Neural progenitor cell (in vitro differentiated cells): ENCODE measurements at places on chromosomes 1 and 21. TPM values are rescaled to one million over a fixed set of nuclear protein-coding genes. Genes with fewer than 3 reads are reported as not detected.

DNA sequence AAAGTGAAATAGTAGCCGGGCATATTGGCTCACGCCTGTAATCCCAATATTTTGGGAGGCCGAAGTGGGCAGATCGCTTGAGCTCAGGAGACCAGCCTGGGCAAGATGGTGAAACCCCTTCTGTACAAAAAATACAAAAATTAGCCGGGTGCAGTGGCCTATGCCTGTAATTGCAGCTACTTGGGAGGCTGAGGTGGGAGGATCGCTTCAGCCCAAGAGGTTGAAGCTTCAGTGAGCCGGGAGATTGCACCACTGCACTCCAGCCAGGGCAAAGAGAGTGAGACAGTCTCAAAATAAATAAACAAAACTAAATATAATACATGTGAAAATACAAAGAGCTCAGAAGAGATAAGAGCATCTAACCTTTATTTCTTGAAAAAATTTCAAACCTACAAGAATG lies 2.3 kb upstream of the MSTO1 start:
- H3K27me3 ChIP-seq = no peaks in the 10 kb centered on the region
- no peak for DNase-seq
- H3K27ac ChIP-seq = no peak overlapping the region

DNA sequence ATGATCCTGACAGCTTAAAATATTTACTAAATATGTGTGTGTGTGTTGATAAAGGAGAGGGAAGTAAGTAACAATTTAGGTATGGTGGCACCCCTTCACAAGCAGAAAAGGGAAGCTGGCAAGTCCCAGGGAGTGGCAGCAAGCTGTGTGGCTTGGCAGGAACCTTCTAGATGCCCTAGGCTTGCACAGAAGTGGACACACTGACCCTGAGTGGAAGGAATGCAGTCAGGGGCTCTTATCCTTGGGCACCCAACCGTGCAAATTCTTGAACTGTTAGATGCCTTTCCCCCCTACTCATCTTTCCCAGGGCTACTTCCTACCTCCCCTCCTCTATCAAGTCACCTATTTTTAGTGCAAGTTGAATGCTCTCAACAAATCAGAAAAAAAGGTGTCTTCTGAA lies 18.9 kb downstream of the ACP6 start:
- no peaks in the 10 kb centered on the region for H3K4me1 ChIP-seq
- H3K4me3 ChIP-seq = no peak overlapping the region
- no peaks in the 10 kb centered on the region for H3K27me3 ChIP-seq
- no peak overlapping the region for H3K27ac ChIP-seq

- H3K36me3 ChIP-seq = no peaks in the 10 kb centered on the region
- no peaks in the 10 kb centered on the region for H3K4me1 ChIP-seq
- no peak overlapping the region for H3K27ac ChIP-seq
- DNase-seq = no peak
Observed at GRCh38 chr1:153372571-153372970, 2.9 kb downstream of the S100A12 start.

DNA sequence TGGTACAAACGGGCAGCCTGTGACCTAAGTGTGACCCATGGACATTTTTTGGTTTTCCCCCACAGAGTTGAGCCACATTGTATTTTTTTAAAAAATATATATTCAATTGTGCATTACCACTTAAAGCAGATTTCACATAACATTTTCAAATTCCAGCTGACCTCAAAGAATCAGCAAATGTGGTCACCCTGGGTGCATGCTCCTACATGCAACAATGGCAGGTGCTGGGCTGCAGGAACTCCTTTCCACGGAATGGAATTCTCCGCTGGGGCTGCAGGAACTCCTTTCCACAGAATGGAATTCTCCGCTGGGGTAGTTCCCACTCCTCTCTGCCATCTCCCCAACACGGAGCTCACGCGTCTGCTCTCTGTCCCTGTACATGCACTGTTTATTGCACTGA lies 68.7 kb downstream of the MAP10 start:
- no peaks in the 10 kb centered on the region for H3K36me3 ChIP-seq
- H3K4me3 ChIP-seq = no peak overlapping the region
- no peak for DNase-seq

- no peak overlapping the region for H3K27ac ChIP-seq
- H3K4me1 ChIP-seq = no peaks in the 10 kb centered on the region
- H3K4me3 ChIP-seq = no peak overlapping the region
- H3K36me3 ChIP-seq = peaks cover 17% of the 10 kb centered on the region
- H3K27me3 ChIP-seq = no peaks in the 10 kb centered on the region
Observed at GRCh38 chr21:17802572-17802971, 16.6 kb downstream of the C21orf91 start.

- no peaks in the 10 kb centered on the region for H3K36me3 ChIP-seq
- H3K4me1 ChIP-seq = no peaks in the 10 kb centered on the region
- H3K27me3 ChIP-seq = no peaks in the 10 kb centered on the region
Observed at GRCh38 chr1:58997637-58998036, 213.8 kb upstream of the JUN start.

- no peak overlapping the region for H3K4me3 ChIP-seq
- H3K27me3 ChIP-seq = no peaks in the 10 kb centered on the region
- peak; percentile 58 for DNase-seq
Observed at GRCh38 chr1:25727635-25728286, 72.2 kb upstream of the SELENON start.

GRCh38 chr1:81366173-81366572 lies 434.6 kb upstream of the ADGRL2 start:
- no peak overlapping the region for H3K27ac ChIP-seq
- H3K4me1 ChIP-seq = peaks cover 11% of the 10 kb centered on the region
- H3K4me3 ChIP-seq = no peak overlapping the region
- no peaks in the 10 kb centered on the region for H3K27me3 ChIP-seq

- H3K4me3 ChIP-seq = no peak overlapping the region
- no peaks in the 10 kb centered on the region for H3K27me3 ChIP-seq
- H3K4me1 ChIP-seq = no peaks in the 10 kb centered on the region
- no peak overlapping the region for H3K27ac ChIP-seq
Observed at GRCh38 chr1:234583755-234584419, 26.1 kb downstream of the IRF2BP2 start.

- H3K4me3 ChIP-seq = no peak overlapping the region
- H3K4me1 ChIP-seq = no peaks in the 10 kb centered on the region
- no peak overlapping the region for H3K27ac ChIP-seq
- no peak for DNase-seq
- no peaks in the 10 kb centered on the region for H3K36me3 ChIP-seq
- no peaks in the 10 kb centered on the region for H3K27me3 ChIP-seq
Observed at GRCh38 chr1:15426492-15427279, 11.6 kb upstream of the CTRC start.

GRCh38 chr1:186839041-186839400 lies 10.3 kb downstream of the PLA2G4A start:
- H3K27me3 ChIP-seq = no peaks in the 10 kb centered on the region
- DNase-seq = no peak
- no peak overlapping the region for H3K4me3 ChIP-seq
- no peak overlapping the region for H3K27ac ChIP-seq

- H3K27ac ChIP-seq = no peak overlapping the region
- DNase-seq = no peak
- no peaks in the 10 kb centered on the region for H3K27me3 ChIP-seq
- no peak overlapping the region for H3K4me3 ChIP-seq
Observed at GRCh38 chr1:43760745-43761317, 53.5 kb downstream of the ST3GAL3 start.

DNA sequence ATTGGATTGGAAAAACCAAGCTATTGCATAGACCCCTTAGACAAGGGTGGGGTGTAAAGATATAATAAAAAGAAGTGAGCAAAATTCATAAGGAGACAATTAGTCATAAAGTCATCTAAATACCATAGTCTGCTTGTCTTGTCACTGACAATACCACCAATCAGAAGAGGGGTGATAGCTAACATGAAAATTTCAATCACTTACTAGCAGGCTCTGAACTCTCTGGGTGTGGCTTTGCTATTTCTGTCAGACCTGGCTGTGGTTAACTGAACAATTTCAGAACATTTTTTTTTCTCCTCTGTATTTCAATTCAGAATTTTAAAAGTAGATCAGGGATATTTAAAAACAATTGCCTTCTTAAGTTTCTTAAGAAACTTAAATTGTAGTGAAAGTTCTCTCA lies 158.5 kb upstream of the PRMT6 start:
- no peaks in the 10 kb centered on the region for H3K4me1 ChIP-seq
- H3K27me3 ChIP-seq = no peaks in the 10 kb centered on the region
- H3K36me3 ChIP-seq = no peaks in the 10 kb centered on the region
- no peak overlapping the region for H3K27ac ChIP-seq
- no peak for DNase-seq

GRCh38 chr1:154327466-154328317 lies 2.4 kb downstream of the ATP8B2 start:
- H3K27me3 ChIP-seq = no peaks in the 10 kb centered on the region
- H3K27ac ChIP-seq = no peak overlapping the region
- DNase-seq = no peak
- peak overlapping the region; percentile 54 for H3K4me3 ChIP-seq
- peaks cover 25% of the 10 kb centered on the region for H3K4me1 ChIP-seq

GRCh38 chr1:247465796-247466195 lies 7.9 kb upstream of the OR2B11 start:
- no peak overlapping the region for H3K27ac ChIP-seq
- DNase-seq = no peak
- no peaks in the 10 kb centered on the region for H3K27me3 ChIP-seq
- peaks cover 7% of the 10 kb centered on the region for H3K4me1 ChIP-seq
- no peak overlapping the region for H3K4me3 ChIP-seq

GRCh38 chr1:185973645-185974044 lies 239.5 kb downstream of the HMCN1 start:
- H3K4me3 ChIP-seq = no peak overlapping the region
- no peak overlapping the region for H3K27ac ChIP-seq
- no peaks in the 10 kb centered on the region for H3K4me1 ChIP-seq
- DNase-seq = no peak
- no peaks in the 10 kb centered on the region for H3K27me3 ChIP-seq

DNA sequence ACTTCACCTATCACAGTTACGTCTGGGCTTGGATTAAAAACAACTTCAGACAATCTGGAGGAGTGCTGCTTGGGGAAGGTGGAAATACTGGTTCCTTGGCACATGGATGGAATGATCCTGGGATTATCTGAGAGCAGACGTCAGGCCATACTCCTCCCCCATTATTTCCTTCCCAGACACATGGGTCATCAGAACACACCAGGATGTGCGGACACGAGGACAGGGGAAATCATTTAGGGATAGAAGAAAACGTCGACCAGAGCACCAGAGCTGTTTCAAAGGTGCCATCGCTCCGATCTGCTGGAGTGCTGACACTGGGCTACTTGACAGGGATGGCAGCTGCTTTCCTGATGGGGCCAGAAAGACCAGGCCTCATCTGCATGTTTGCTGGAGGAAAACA lies 31.8 kb upstream of the ANGPTL7 start:
- no peak for DNase-seq
- H3K27ac ChIP-seq = no peak overlapping the region
- H3K4me3 ChIP-seq = no peak overlapping the region
- H3K27me3 ChIP-seq = no peaks in the 10 kb centered on the region

- H3K27me3 ChIP-seq = no peaks in the 10 kb centered on the region
- H3K4me3 ChIP-seq = no peak overlapping the region
- DNase-seq = no peak
- H3K36me3 ChIP-seq = no peaks in the 10 kb centered on the region
Observed at GRCh38 chr1:167601442-167602383, 28.3 kb upstream of the RCSD1 start.

DNA sequence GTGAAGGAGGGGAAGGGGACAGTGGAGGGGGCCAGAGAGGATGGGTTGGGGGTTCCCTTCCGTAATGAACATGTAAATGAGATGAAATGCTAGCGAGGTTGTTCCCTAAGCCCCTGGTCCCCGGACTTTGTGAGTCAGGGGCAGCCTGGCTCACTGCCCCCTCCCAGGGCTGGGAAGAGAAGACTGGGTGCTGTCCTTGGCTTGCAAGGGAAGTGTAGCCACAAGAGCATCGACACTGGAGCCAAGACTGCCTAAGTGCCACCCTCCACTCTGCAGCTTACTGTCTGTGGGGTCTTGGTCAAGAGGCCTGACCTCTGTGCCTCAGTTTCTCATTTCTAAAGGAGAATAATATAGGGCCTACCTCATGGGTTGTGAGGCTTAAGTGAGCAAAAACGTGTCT lies 483 bp downstream of the PEAR1 start:
- H3K36me3 ChIP-seq = no peaks in the 10 kb centered on the region
- DNase-seq = no peak
- peak overlapping the region; percentile 37 for H3K4me3 ChIP-seq
- peaks cover 68% of the 10 kb centered on the region for H3K27me3 ChIP-seq

GRCh38 chr1:27298632-27299384 lies 23.2 kb upstream of the TMEM222 start:
- H3K27ac ChIP-seq = peak overlapping the region; percentile 47
- no peaks in the 10 kb centered on the region for H3K36me3 ChIP-seq
- H3K27me3 ChIP-seq = no peaks in the 10 kb centered on the region
- H3K4me1 ChIP-seq = peaks cover 26% of the 10 kb centered on the region
- H3K4me3 ChIP-seq = no peak overlapping the region

DNA sequence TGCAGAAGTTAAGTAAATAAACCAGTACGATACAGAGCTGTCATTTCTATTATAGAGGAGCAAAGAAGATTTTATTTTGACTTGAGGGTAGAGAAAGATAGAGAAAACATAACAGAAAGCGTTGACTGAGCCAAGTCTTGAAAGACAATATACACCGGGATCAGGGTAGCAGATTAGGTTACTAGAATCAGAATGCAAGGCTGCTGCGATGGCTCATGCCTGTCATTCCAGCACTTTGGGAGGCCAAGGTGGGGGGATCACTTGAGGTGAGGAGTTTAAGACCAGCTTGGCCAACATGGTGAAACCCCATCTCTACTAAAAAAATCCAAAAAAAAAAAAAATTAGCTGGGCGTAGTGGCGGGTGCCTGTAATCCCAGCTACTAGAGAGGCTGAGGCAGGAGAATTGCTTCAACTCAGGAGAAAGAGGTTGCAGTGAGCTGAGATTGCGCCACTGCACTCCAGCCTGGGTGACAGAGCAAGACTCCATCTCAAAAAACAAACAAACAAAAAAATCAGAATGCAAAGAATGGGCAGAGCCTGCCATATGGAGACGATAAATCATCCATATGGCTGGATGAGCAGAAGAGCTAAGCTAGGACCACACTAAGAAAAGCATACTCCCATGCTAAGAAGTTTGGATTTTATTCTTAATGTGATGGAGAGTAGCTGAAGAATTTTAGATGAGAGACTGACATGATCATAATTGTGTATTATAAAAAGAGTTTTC lies 9.9 kb upstream of the ABCD3 start:
- no peaks in the 10 kb centered on the region for H3K36me3 ChIP-seq
- peak; percentile 12 for DNase-seq
- no peaks in the 10 kb centered on the region for H3K4me1 ChIP-seq
- H3K27me3 ChIP-seq = no peaks in the 10 kb centered on the region
- no peak overlapping the region for H3K27ac ChIP-seq

Gene DDI2
- total RNA-seq = 23.3 and 23.8 TPM in 2 replicates

Gene LCE1A
- not detected in 2 replicates for total RNA-seq

Gene PALMD
- total RNA-seq = not detected in 2 replicates

Gene PKNOX1
- total RNA-seq = 10.3 and 11.0 TPM in 2 replicates

Gene FCRL1
- not detected in 2 replicates for total RNA-seq

Gene TFF1
- not detected in 2 replicates for total RNA-seq

Gene SPRR5
- total RNA-seq = not detected in 2 replicates

Gene LHX8
- 0.06 TPM in 1 of 2 replicates, not detected in the other for total RNA-seq

Gene RNU1-2
- under 0.01 TPM in 2 replicates for total RNA-seq

Gene RGS1
- total RNA-seq = not detected in 2 replicates

Gene ANKRD65
- 0.15 and 1.7 TPM in 2 replicates for total RNA-seq

Gene PDC
- total RNA-seq = not detected in 2 replicates
